ENCODE measurements at places on chromosomes 5 and 9.

DNA sequence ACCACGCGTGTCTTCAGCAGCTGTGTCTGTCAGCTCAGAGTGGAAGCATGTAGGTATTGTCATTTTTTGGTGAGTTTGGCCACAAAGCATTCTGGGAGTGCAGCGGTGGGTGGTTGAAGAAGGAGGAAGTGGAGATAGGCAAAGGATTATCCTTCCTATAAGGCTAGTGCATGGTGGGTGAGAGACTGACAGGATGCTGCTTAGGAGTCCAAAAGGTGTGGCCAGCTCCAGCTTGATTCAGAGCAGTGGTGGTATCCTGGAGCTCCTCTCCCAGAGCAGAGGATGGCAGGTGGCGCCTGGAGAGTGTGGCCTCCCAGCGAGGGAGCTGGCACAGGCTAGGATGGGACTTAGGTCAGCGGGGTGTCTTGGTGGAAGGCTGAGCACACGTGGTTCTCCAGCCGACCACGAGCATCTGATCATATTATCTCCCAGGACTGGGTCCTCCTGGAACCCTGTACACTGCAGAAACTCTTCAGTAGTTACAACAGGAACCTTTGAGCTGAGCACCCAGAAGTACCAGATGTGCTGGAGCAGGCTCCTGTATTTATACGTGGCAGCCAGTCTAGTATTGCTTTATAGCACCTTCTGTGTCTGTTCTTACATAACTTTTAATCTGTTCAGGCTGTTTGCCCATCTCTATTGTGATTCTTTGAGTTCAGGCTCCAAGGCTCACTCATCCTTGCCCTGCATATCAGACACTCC is 29.6 kb downstream of the MAML1 start:
- DNase-seq, result no peak

- DNase-seq, result no peak
Measured at GRCh38 chr5:78221964-78222451, 72.5 kb downstream of the AP3B1 start.

DNA sequence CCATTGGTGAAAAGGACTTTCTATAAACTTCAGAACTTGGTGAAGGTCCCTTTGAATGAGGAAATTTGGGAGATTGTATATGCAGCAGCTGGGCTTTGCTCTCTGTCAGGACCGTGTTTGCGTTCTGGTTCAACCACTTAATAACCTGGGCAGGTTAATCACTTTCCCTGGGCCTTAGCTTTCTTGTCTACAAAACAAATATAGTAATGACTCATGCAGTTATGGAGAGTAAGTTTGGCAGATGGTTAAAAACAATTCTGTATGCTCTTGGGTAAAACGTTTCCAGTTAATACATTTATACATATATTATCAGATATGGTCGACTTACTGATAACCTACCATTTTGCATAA is 197.0 kb downstream of the ARHGEF28 start:
- DNase-seq, result no peak

- DNase-seq, result no peak
Measured at GRCh38 chr9:76302543-76302942, 91.7 kb downstream of the RFK start.

- no peak for DNase-seq
Measured at GRCh38 chr9:94853887-94854286, 127.4 kb downstream of the AOPEP start.
